Naive B cell (primary cell): ENCODE measurements at places on chromosomes 2 and 18. TPM values are rescaled to one million over a fixed set of nuclear protein-coding genes. Genes with fewer than 3 reads are reported as not detected.

DNA sequence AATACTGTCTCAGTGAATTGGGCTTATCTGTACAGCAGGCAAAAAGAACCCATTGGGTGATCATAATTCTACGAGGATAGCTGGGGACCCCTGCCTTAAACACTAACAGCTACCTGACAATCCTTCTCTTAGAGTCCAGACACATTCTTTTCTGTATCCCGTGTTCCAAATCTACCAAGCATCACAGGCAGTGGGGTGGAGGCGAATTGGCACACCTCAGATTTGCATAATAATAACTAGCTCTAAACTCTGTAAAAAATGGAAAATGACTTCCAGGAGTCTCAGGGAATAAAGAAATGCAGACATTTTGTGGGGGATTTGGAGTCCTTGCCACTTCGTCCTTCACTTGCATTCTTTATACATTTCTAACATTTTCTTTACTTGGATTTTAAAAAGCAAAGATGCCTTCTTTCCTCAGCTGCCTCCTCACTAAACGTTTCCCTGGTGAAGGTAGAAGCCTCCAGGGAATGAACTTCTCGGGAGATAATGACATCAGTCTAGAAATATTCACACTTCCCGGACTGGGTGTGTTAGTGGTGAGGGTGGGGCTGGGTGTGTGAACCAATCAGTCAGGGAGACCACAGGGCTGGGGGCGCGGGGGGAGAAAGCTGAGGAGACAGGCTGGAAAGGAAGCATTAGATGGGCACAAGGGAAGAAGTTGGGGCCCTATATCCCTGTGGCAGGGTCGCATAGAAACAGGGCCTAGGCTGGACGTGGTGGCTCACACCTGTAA is 59.1 kb upstream of the BOD1L2 start:
- no peak for DNase-seq

- no peak for DNase-seq
Observed at GRCh38 chr2:168796583-168797285, 5.7 kb upstream of the NOSTRIN start.

- no peak for DNase-seq
Observed at GRCh38 chr2:179255129-179255528, 9.5 kb downstream of the SESTD1 start.

DNA sequence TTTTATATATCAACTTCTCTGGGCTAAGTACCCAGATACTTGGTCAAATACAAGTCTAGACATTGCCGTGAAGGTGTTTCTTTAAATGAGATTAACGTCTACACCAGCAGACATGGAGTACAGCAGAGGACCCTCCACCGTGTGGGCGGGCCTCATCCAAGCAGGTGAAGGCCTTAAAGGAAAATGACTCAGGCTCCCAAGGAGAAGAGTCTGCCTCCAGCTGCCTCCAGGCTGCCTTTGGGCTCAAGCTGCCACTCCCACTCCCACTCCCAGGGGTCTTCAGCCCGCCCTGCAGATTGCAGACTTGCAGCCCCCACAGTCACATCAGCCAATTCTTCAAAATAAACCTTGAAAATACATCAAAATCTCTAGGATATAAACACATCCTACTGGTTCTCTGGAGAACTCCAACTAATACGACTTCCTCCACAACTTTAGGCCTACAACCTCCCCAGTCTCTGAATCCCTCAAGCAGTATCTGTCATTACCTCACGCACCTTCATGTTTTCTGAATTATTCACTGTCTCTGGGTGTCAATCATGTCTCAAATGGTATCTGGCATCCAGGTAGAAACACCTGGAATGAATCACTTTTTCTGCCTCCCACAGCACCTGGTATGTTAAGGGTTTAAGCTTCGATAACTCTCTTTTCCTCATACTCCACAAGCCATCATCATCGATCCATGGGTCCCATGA is 6.9 kb downstream of the ITGB1BP1 start:
- DNase-seq, result no peak

DNA sequence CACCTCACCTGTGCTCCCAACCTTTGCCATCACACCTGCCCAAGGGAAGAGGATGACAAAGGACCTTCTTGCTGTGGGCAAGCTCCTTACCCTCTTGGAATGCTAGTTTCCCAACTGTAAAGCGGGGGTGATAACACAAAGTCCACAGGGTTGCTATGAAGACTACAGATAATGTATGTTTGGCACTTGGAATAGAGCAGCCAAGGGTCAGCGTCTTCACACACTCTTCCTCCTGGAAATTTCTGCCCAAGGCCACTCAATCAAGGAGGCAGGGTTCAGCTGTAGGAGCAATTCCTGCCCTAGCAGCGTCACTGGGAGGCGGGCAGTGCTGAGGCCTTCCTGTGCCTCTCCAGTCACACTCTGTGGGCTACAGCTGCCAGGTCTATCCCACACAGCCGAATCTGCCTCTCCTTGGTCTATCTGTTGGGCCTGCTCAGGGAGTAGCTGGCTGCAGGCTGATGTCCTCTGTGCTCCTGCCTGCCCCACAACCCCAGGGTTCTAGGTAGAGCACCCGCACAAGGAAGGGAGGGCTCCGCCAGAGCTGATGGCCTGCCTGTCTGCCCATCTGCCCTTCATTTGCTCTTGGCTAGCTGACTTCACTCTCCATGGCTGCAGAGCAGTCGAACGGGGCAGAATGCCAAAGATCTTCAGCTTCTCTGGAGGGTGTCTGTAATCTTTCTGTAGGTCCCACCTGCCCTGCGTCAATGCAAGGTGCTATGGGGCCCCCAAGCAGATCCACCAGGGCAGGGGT is 91.9 kb downstream of the MRO start:
- no peak for DNase-seq

- DNase-seq, result no peak
Observed at GRCh38 chr2:25445464-25445863, 103.7 kb upstream of the DNMT3A start.

Gene C1GALT1C1L
- polyA plus RNA-seq, result not detected

Gene LCT
- polyA plus RNA-seq, result not detected

DNA sequence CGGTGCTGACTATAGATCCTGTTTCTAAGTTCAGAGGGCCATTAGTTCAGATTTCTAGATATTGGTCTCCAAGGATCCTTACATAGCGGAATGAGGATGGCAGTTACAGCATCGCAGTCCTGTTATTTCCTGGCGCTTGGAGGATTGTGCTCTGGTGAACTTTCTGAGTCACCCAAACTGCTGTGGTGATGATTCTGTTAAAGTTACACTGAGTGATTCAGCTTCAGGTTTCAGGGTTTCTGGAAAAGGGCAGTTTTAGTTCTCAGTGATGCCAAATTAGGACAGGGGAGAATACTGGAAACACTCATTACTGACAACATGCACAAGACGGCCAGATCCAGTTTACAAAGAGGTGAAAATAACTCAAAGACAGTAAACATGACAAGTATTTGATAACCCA is 52.1 kb upstream of the ANKRD62 start:
- DNase-seq, result no peak

DNA sequence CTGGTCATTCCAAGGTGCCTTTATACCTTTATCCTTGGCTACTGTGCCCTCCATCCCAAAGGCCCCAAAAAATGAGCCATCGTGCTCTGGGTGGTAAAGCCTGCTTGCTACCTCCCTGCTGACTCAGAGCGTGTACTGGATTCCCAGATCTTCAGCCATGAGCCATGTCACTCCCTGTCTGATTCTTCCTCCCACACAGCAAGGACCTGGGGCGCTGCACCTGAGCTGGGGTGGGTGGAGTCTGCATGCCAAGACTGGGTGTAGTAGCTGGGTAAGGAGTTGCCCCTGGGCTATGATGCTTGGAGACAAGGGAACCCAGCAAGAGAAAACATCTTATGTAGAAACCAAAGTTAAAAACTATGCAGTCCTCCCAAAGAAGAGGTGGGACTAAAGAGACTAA is 37.2 kb upstream of the APCDD1 start:
- DNase-seq, result no peak

- no peak for DNase-seq
Observed at GRCh38 chr18:34657860-34658500, 52.1 kb upstream of the DTNA start.

- no peak for DNase-seq
Observed at GRCh38 chr2:238308177-238308576, 12.1 kb upstream of the TRAF3IP1 start.

Gene REG1A
- not detected for polyA plus RNA-seq

DNA sequence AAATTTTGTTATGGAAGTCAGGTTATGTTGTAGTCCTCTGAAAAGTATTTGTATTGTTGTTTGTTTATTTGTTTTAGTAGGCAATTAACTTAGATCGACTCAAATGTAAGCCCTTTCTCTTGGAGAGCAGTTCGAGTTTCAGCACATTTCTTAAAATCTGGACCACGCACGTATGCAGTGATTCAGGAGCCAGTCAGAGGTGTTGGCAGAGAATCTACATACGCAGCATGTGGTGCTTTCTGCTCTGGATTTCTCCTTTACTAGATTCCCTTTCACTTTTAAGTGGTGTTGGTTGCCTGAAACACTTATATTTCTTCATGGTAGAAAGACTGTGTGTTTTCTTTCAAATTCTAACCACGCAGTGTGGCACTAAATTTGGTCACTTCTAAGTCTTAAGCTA is 773.9 kb upstream of the LRATD1 start:
- DNase-seq, result no peak

Gene ALK
- polyA plus RNA-seq, result not detected
